ENCODE measurements at places on chromosomes 6 and 20.

DNA sequence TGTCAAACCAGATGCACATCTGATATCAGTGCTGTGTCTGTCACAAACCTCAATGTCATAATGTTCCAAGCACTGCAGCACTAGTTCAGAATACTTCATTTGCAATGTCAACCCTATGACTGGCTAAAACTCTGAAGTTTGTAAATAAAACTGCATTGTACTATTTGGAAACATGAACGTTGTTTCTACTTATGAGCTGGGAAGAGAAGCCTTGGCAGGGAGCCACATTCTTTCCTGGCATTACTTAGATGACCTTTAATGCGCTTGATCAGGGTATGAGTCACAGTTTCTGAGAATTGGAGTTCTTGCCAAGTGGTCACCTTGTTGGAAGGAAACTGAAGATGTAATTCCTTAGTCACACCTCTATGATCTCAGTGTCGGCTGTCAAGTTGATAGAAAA is 664.8 kb upstream of the MMS22L start:
- H3K4me3 ChIP-seq = no peak overlapping the region
- H3K36me3 ChIP-seq = no peaks in the 10 kb centered on the region
- H3K4me1 ChIP-seq = no peaks in the 10 kb centered on the region
- no peak overlapping the region for H3K27ac ChIP-seq
- no peaks in the 10 kb centered on the region for H3K27me3 ChIP-seq

DNA sequence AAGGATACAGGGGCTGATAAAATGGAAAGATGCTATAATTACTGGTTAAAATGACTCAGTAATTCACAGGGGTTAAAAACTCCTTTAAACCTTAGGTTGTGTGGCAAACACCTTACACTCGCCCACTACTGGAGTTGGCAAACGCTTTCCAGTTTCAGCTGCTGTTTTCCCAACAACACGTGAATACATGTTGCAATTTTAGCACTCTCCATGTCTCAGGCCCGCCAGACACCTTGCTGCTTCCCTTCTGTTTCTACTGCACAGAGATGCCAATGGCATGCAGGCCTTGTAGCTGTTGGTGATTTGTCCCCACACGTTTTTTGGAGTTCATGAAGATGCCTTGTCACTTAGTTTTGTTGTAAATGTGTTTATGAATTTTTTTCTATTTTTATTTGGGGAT is 5.3 kb upstream of the TTPAL start:
- no peaks in the 10 kb centered on the region for H3K36me3 ChIP-seq
- H3K4me1 ChIP-seq = no peaks in the 10 kb centered on the region
- no peak overlapping the region for H3K27ac ChIP-seq
- no peak overlapping the region for H3K4me3 ChIP-seq
- H3K27me3 ChIP-seq = no peaks in the 10 kb centered on the region

- H3K4me3 ChIP-seq = no peak overlapping the region
- H3K36me3 ChIP-seq = no peaks in the 10 kb centered on the region
- DNase-seq = no peak
- no peak overlapping the region for H3K27ac ChIP-seq
- no peaks in the 10 kb centered on the region for H3K27me3 ChIP-seq
- H3K4me1 ChIP-seq = peaks cover 11% of the 10 kb centered on the region
These were observed 63.0 kb downstream of the SLC22A23 start for GRCh38 chr6:3393836-3394202.

DNA sequence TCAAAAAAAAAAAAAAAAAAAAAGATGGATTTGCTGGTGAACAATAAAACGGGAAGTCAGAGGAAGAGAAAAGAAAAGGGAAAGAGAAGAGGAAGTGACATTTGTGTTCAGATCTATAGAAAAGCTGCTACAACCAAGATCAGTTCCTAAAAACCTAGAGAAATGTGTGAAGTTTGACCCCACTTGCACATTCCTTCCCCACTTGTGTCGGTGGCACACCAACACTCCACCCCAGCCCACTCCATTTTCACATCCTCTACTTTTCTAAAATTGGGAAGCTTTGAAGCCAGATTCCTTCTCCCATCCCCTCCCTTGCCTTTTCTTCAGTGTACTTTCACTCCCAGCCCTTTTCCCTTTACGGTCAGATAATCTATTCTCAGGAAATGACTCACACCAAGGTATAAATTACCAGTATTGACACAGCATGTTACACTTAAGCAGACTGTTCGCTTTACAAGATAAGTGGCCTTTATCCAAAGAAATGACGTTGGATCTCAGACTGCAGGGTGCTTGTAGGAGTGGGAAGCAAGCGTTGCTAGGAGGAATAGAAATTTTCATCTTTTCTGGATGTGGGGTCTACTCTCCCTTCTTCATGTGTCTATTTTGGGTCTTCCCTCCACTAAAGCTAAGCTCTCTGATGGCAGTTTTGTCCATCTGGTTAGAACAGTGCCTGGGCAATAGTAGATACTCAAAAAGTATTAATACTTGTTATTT is 92.5 kb upstream of the ADGRF1 start:
- H3K36me3 ChIP-seq = no peaks in the 10 kb centered on the region
- no peaks in the 10 kb centered on the region for H3K27me3 ChIP-seq

GRCh38 chr6:14434916-14435690 is 317.5 kb downstream of the CD83 start:
- DNase-seq = no peak
- H3K36me3 ChIP-seq = no peaks in the 10 kb centered on the region
- no peak overlapping the region for H3K4me3 ChIP-seq
- H3K27me3 ChIP-seq = no peaks in the 10 kb centered on the region
- H3K27ac ChIP-seq = no peak overlapping the region

Measured in prostate gland (tissue), 2 donors.